Fibroblast of skin of right biceps (primary cell): ENCODE measurements at places on chromosomes 7 and 10.

DNA sequence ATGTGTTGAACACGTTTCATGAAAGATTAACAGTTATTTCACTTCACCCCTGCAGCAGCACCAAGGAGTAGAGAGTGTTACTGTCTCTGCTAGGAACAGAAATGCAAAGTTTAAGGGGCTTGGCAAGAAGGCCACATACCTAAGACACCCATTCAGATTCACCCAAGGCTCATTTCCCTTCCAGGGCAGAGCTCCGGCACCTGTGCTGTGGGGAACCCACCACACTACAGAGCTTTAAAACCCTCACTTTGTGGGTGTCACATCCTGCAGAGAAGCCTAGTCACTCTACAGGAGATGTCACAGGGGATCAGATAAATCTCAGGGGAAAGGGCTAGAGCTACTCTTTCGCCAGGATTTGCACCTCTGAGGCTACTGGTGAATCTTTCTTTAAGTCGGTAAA, 176.1 kb upstream of the KLF6 start:
- no peak for DNase-seq

GRCh38 chr10:42982891-42983506, 93.9 kb upstream of the RET start:
- no peak for DNase-seq

DNA sequence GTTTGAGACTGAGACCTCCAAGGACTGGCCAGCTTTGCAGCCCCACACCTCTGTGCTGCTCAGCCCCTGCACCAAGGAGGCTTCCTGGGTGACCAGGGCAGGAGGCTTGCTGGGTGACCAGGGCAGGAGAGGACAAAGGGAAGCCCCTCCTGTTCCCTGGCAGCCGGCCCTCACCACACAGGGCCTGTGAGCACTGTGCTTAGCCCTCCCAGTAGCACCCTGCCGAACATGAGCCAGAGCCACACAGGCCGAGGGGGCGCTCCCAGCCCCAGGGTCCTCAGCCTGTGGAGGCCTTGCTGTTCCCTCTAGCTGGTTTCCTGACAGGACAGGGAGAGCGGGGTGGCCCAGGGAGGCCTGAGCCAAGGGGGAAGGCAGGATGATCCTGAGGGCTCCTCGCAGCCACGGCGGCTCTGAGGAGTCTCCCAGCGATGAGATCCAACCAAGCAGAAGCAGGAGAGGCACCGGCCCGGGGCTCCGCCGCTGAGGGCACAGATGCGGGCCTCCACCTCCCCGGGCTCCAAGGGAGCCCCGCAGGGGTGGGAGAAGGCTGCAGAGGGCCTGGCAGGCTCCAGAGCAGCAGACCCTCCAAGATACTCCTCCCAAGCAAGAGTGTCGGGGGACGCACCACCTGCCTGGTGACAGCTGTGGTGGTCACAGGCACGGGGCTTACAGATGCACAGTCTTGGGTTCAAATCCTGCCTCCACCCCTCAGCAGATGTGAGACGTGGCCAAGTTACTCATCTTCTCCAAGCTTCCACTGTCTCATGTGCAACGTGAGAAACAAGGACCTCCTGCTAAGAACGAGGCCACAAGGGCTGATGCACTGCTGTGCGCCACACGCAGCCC, 22.5 kb downstream of the WDR86 start:
- DNase-seq, result no peak

- no peak for DNase-seq
These were observed 175.2 kb downstream of the HIBADH start for GRCh38 chr7:27487509-27487908.

DNA sequence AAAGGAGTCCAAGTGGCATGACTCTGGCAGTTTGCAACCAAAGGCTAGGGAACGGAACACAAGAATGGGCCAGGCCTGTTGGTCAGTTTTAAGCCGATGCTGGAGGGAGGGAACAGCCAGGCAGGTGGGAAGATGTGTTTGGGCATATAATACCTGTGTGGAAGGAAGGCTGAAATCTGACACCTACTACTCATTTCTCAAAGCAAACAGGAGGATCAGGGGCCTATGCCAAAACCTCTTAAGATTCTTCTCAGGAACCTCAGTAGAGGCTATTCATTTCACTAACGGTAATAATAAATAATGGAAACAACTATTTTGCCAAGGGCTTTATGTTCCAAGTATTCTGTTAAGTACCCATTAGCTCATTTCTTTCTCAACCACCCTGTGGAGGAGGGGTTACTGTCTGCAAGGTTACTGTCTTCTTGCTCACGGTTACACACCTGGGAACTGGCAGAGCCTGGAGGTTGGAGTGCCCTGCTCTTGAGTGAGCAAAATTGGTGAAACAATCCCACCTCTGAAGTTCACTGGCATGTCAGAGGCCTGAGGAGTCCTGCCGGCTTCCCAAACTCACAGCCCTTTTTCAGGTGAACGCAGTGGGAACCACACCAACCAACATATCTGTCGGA, 35.5 kb downstream of the GOT1 start:
- DNase-seq, result no peak

GRCh38 chr7:25952261-25953057, 199.5 kb upstream of the NFE2L3 start:
- no peak for DNase-seq
